ENCODE measurements at places on chromosomes 3 and 15.

DNA sequence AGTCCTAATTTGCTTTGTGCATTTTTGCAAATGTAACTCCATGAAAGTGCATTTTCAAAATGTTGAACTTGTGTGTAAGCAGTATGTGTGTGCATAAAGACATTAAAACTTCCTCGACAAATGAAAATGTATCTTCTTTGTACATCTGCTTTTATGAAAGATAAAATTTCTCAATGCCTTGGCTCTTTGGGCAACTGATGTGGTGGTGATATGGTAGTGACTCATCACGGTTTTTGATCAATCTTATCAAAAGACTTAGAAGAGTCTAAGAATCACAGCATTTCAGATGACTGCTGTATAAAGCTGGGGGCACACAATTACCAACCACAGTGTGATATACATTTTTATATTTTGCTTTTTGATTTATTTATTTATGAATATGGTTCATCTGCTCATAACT is 5.4 kb upstream of the MASP1 start:
- no peak for DNase-seq

DNA sequence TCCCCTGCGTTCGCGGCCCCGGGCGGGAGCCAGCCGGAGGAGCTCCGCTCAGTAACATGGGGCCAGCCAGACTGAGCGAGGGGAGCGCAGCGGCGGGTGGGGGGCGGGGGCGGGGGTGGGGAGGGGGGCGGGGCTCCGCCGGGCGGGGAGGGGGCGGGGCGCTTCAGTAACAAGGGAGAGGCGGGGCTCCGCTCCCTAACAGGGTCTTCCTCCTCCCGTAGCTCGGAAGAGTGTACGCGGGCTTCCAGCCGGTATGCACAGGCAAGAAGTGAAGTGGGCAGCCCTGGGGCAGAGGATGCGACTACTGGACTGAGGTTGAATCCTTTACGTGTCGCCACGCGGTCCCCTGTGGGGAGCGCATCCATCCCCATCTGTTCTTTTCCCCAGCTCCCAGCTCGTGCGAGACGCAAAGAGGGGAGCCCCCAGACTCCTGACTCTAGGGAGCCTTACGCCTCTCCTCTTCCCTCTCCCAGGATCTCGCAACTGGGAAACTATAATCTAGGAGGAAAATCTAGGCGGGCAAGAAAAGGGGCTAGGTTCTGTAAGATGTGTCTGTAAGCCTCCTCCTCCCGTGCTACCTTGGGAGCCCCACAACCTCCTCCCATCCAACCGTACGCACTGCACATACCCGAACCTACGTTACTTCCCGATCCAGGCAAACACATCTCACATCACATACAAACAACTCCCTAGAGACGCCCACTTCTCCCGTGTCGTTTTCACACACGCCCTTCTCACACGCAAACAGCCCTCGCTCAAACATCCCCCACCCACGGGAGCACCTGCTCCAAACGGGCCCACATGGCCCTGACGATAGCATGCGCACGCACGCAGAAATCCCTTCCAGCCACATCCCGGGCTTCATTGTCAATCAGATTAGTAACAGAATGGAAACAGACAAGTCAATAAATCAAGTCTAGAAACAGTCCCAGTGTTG is at the start of gene SHF:
Gene SHF, minus strand, starts transcription at position 73 of the 937 bp plus-strand sequence. Its CDS starts 15 bp downstream, at position 58.
- peak; percentile 49 for DNase-seq

- DNase-seq: no peak
Measured at GRCh38 chr3:68458581-68458980, 473.8 kb downstream of the TAFA4 start.

GRCh38 chr3:117752984-117753717 is 1043.6 kb downstream of the TUSC7 start:
- DNase-seq: no peak

- DNase-seq: no peak
Measured at GRCh38 chr3:126338790-126339288, 18.4 kb downstream of the KLF15 start.

DNA sequence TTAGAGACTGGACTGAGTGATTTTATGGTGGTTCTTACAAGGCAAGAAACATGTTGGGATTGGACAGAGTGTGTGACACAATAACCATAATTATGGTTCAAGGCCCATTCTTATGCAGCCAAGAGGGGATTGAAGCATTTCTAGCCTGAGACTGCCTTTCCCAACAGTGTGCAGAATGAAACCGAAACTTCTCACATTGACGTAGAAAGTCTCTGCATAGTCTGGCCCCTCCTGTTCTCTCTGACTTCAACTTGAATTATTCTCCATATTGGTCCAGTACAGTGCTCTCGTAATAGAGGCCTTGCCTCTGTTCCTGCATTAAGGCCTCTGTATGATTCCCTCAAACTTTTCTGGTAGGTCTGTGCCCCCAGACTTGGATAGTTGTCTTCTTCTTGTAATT is 138.3 kb downstream of the DIPK2A start:
- DNase-seq: no peak

DNA sequence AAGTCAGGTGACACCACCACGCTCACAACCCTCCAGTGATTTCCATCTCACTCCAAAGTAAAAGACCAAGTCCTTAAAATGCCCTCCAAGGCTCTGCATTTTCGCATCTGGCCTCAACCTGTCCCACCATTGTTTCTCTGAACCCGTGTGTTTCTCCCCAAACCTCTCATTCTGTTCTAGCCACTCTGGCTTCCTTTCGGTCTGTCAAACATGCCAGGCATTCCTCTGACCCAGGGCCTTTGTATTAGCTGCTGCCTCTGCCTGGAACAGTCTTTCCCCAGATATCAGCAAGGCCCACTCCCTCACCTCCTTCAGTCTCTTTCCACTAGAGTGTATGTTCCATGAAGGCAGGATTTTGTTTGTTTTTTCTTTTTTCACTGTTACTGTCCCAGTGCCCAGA is 16.0 kb downstream of the MAP2K5 start:
- DNase-seq: no peak

All from D721Med (cell line).